ENCODE measurements at places on chromosomes 16 and 17.

DNA sequence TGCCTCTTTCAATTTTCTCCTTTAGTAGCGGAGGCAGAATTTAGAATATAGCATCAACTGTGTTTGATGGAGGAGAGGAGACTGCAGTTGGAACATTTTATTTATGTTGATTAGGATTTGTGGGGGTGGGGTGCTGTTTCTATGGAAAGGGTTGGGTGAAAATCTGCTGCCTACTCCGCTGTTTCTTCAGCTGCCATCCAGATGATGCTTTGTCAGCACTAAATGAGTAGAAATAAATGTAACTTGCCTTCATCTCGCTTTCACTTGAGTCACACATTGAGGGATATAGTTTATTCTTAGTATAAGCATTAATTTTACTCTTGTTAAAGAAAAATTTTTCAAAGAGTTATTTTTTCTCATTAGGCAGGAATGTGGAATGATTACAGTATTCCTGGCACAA, 42.1 kb downstream of the ABHD15 start:
- no peak for DNase-seq

GRCh38 chr16:82059983-82060421, 24.9 kb downstream of the HSD17B2 start:
- DNase-seq = no peak

- no peak for DNase-seq
Observed at GRCh38 chr16:68506331-68507053, 32.6 kb upstream of the ZFP90 start.

DNA sequence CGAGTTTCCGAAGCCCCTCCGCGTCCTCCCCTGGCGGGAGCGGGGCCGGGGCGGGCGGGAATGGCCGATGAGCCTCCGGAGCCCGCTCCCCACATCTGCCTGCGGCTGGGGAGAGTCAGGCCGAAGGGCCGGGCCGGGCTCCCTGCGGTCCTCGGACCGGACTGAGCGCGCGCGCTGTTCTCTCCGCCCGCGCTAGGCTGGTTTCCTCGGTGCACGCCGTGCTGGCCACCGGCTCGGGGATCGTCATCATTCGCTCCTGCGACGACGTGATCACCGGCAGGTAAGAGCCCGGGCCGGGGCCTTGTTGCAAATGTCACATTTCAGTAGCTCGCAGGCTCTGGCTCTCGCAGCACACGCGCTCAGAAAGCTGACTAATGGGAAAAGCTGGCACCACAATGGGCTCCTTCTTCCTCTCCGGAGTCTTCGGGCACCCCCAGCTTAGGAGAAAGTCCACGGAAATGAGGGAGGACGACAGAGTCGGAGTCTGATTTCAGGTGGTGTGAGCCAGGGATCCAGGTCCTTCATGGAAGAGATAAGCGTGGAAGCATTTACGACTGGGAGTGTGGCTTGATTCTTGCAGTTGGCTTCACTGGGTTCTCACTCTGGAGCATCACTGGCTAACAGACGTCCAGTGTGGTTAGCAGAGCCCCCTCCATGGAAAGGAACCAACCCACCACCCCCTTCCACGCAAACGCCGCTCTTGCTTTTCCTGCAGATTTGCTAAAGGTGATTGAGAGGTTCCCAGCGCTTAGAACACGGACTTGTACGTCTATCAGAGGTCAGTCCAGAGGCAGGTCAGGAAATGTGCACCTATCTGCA, 715 bp downstream of the TLCD3A start:
- DNase-seq = peak; percentile 20

DNA sequence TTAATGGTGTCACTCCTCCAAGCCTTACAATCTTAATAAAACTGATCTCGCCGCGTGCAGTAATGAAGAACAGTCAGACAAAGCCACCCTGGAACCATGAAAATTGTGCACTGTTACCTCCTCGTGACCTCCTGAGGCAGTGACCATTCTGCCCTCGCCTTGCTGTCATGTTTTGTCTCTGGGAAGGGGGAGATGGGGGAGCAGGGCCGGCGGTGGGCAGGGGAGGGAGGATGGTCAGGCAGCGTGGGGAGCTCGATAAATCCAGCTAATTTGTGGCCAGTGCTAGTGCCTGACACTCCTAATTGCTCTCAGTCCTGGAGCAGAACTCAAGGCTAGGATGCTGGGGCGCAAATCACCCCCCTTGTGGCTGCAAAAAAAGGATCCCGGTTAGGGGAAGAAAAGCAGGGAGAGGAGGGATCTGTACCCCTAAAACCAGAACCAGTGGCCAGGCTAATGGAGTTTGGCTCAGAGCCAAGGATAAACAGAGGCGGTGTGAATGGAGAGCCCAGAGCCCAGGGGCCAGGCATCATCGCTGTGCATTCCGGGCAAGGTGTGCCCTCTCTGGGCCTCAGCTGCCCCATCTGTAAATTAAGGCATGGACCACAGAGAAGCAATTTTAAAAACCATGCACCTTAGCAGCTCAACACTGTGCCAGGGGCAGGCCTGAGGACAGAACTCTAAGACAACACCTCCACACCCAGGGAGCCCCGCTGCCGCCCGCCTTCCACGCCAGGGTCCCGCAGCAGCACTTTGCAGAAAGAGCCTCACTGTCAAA, 113.3 kb downstream of the ZNF423 start:
- no peak for DNase-seq

DNA sequence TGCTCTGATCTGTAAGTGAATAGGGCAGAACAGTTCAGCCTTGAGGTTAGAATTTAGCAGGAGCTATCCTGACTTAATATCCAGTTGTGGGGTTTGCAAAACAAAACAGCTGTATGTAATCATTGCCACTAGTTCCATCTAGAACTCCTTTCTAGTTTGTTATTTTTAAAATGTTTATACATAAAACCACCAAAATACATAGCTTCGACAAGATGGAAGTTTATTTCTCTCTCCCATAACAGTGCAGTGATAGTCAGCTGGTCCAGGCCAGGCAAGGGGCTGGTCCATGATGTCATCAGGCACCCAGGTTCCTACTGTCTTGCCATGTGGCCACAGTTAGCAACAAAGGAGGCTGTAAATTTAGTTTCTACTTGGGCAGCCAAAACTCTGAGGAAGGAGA, 10.5 kb upstream of the PLK1 start:
- no peak for DNase-seq

- DNase-seq = no peak
Observed at GRCh38 chr17:27571563-27572352, 59.2 kb upstream of the LGALS9 start.

DNA sequence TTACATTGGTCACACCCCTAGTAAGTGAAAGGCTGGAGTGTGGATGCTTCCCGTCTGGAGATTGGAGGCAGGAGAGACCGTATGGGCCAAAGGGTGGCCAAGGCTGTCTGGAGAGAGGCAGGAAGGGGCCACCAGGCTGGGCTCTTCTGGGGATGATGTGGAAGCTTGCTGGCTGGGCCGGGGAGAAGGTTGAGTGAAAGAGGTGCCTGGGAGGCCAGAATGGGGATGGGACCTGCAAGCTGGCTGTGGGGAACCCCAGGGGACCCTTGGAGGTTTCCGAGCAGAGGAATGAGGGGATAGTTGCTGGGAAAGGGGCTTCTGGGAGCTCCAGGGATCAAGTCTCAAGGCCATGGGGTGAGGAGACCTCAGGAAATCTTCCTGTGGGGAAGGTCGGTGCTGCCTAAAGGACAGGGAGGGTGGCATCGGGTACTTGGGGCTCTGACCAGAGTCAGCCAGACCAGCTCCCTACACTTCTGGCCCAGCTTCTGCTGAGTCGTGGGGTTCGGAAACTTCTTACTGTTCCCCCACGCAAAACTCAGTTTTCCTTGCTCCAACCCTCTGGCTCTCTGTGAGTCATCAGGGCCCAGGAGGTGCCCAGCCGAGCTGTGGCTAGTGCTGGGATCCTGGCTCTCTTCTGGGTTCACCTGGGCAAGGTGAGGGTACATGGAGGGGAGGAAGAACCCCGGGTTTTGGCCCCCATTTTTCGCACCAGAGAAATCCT, 3.1 kb downstream of the MRC2 start:
- no peak for DNase-seq
